ENCODE measurements at places on chromosomes 5 and 9. TPM values are rescaled to one million over a fixed set of nuclear protein-coding genes. Genes with fewer than 3 reads are reported as not detected.
A peak's percentile ranks its signal among the peaks of the same experiment; 100 is the strongest.

IL9 gene
- not detected for total RNA-seq

DNA sequence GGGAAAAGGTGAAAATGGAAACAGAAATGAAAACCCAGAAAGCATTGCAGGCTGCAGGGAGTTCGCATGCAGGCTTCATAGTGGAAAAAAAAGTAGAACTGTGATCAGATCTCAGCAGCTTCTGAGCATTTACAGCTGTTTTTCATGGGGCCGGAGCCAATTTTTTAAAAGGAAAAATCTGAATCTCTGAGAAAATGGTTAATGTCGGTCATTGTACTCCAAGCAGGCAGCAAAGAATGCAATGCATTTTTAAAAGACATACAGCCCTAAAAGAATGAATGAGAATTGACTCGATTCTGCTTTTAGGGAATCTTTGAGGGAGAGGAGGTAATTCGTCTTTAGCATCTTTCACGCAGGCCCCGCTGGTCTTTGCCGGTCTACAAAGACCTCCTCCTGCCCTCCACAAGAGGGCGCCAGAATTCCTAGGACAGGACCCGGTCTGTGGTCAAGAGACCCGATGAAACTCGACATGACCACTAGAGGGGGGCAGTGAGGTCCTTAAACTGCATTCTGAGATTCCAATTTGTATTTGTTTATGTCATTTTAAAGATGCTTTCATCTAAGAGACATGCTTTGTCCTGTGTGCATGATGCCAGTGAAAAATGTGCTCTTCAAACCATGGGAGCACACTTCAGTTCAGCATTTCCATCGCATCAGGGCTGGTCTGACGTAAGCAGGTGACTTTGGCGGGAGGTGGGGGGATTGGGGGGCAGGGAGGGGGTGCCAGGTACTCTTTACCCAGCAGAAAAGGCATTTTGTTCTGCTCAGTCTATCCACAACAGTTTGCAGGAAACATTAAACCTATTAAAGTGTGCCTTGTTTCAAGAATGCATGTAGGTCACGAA lies 43.7 kb upstream of the TMEM252 start:
- peak; percentile 66 for DNase-seq

RASEF gene
- 7.0 TPM for total RNA-seq

GRCh38 chr5:10307206-10308148 lies at the start of gene CMBL:
Gene CMBL, minus strand, starts transcription at chr5:10307902. Its CDS starts 17,140 bp downstream, at chr5:10290762.
- peak; percentile 87 for DNase-seq

- DNase-seq, result no peak
These were observed 116.8 kb downstream of the RGS3 start for GRCh38 chr9:113580041-113580953.

- no peak for DNase-seq
These were observed 2075.1 kb upstream of the CDH9 start for GRCh38 chr5:29113516-29113915.

FOXD4L5 gene
- not detected for total RNA-seq

DNA sequence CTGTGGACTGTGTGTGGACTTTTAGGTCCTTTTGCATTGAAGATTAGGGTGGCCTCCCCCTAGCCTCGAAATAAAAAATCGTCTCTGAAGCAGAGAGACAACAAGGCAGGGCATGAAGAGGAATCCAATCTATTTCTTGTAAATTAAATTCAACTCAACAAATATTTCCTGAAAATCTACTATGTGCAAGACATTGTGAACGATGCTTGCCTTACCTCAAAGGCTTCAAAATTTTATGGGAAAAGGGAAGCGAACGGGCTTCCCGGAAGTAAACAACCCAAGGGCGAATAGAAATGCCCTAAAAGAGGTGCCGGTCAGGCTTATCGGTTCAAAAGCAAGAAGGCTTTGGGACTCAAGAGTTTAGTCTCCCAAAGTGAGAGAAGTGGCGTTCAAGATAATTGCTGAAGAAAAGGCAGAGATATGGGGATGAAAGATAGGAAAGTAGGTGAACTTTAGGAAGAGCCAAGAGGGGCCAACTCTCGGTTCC lies 525 bp downstream of the KIF24 start:
- DNase-seq, result no peak

All from Caki2 (cell line).